ENCODE measurements at places on chromosomes 3 and 15.

GRCh38 chr3:161348796-161349400 lies 22.4 kb downstream of the SPTSSB start:
- DNase-seq, result no peak

- DNase-seq, result no peak
These were observed 88.6 kb downstream of the STT3B start for GRCh38 chr3:31621314-31621713.

DNA sequence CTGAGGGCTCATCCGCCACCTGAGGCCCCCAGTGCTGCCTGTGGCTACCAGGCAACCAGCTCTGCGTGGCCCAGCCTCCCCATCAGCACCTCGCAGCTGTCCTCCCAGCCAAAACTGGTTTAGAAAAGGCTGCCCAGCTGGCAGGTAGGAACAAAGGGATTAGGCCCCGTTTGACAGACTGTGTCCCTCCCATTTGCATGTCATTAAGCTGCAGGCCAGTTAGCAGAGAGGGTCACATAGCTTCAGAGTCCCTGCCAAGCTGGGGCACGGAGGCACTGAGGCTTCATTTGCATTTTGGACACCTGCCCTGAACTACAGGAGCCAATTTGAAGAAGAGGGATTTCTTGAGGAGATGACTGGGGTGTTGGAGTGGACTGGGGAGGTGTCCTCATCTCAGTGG lies 177.9 kb downstream of the TLE3 start:
- DNase-seq, result no peak

DNA sequence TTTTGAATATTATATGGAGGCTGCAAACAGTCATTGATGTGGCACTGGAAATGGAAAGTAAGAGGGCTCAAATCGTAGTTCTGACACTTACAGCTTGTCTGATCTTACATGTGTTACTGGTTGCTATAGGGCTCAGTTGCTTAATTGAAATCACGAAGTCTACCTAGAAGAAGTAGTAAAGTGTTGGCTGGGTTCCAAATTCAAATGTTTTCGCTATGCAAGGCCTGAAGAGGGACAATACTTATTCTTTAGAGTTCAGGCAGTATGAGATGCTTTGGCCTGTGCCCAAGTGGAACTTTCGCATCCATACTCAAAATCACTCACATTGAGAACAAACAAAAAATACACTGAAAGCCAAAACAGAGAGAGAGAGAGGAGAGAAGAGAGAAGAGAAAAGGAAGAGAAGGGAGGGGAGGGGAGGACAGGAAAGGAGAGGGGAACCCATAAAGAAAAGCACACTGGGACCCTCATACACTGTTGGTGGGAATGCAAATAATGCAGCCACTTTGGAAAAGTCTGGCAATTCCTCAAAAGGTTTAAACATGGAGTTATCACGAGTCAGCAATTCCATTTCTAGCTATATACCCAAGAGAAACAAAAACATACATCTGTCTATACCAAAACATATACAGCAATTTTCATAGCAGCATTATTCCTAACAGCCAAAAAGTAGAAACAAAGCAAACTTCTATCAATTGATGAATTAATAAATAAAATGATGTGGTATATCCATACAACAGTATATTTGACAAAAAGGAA lies 2.9 kb upstream of the FXR1 start:
- no peak for DNase-seq

DNA sequence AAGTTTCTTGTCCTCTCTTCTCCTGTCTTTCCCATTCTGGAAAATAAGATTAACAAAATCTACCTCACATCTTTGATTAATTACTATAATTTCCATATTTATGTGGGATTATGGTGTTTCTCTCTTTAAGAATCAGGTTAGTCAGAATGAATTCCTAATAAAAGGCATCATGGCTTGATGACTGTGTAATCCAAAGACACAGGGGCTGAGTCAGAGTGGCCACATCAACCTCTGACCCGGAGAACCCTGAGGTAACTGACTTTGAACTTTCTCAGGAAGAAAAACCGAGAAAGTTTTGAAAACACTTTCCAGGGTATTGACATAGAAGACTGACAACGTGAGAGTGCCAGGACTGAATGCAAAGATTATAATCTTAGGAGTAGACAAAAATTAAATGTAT lies 170.3 kb upstream of the MCTP2 start:
- no peak for DNase-seq

DNA sequence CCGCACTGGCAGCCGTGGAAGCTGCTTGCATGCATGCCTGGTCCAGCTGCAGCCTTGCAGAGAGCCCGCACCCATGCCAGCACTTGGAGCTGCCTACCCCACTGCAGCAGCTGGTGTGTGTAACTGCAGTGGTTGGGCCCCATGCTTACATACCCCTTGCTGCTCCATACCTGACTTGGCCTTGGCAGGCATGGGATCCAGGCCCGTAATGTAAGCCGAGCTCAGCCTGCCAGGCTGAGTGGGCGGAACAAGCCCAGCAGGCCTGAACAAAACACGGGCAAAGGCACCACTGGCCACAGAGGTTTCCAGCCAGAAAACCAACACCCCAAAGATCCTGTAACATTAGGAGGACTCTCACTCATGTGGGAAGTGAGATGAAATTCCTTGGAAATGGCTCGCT lies 48.3 kb downstream of the SLC6A20 start:
- no peak for DNase-seq

DNA sequence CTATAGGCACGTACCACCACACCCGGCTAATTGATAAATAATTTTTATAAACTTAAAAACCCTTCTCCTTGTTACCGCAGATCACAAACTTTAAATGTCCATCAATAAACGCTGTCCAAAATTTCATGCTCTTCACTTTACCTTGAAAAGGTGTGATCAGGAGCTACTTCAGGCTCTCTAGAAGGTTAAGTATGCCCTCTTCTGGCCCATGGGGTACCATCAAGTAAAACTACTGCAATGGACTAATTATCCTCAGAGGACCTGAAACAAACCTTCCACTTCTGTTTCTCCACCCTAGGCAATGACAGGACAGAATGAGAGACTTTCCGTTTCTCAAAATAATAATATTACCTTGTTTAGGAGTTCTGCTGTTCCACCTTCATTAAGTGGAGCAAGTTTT lies 9.2 kb downstream of the LZTFL1 start:
- no peak for DNase-seq

- no peak for DNase-seq
These were observed 131.6 kb downstream of the LRRK1 start for GRCh38 chr15:101050623-101051290.

- DNase-seq, result no peak
These were observed 30.2 kb downstream of the SEMA7A start for GRCh38 chr15:74403588-74403919.

- no peak for DNase-seq
These were observed 107.1 kb upstream of the UBE2E2 start for GRCh38 chr3:23096041-23096440.

DNA sequence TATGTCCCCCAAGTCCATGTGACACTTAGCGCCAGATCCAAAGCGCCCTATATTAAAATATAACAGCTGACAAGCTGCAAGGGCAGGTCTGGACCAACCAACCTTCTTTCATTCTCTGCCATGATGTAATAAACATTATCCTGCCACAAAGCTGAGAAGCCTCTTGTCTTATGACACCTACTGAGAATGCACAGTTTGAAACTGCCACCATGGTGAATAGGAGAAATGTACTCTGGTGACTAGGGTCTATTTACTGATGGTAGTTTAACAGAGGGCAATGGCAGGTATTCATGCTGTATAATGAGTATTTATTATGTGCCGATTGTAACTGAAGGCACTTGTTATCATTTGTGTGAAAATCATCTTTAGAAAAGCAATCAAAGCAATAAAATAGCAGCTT lies 634.0 kb downstream of the OTOL1 start:
- no peak for DNase-seq
